ENCODE measurements at places on chromosomes 2 and 18.

DNA sequence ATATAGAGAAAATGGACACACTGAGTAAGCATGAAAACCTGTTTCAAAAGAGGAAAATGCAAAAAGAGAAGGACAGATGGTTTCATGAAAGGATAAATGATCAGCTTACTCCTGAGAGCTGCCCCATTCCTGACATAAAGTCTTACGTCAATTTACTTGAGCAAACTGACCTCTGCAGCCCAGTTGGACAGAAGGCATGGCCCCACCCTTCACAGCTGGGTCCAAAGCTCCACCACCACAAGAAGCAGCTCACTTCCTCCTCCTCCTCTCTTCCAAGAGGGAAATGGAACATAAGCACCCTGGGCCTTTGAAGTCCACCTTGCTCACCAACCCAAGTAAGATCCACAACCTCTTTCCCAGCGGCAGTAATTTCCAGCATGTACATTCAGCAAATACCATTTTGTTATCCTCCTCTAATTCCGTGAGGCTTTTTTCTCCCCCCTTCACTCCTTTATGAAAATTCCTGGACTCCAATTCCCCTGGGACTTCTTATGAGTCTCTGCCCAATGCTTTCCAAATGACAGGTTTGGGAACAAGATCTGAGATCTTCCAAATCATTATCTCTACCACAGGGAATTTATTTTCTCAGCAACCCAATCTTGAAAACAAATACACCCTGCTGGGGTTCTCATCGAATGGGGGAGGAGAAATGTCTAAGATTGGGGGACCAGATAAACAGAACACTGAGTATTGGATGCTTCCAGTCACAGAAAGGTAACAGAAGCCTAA lies 10.1 kb downstream of the COL4A4 start:
- DNase-seq = no peak

DNA sequence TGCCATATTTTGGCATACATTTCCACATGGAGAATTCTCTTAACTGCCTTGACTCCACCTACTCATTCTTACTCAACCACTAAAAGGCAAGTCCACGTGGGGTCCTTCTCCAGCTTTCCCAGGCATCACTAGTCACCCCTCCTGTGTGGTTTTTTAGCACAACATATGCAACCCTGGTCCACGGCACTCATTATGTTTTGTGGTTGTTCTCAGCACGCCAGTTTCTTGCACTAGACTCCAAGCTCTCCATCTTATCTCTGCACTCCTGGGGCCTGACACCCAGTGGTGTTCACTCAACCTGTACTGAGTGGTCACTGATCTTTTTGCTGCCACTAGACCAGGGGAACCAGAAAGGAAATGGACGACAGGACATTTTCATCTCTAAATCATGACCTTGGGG lies 18.0 kb downstream of the MARCHF4 start:
- DNase-seq = no peak

GRCh38 chr2:178707476-178707875 lies 99.7 kb downstream of the TTN start:
- no peak for DNase-seq

DNA sequence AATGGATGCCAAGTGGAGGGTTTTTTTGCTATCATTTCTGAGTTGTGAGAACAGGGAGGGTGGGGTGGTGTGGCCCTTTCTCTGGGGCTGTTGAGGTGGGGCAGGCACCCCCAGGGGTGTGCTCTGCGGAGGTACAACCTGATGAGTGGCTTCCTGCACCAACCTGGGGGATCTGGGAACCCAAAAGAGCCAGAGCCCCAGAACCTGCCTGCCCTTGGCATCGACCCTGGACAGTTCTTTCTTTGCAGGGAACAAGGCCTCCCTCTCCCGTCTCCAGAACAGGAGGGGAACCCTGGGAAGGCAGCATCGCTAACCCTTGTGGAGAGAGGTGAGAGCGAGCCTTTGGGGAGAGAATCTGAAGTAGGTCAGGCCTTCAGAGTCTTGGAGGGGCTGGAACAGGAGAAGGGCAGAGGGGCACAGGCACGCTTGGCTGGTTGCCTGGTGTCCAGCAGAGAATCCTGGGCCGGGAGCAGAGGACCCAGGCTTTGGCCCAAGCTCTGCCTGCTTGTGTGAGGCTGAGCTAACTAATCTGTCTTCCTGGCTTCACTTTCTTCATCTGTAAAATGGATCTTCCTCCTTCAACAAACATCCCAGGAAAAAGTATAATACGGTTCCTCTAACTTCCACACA lies 84.9 kb downstream of the RHOB start:
- no peak for DNase-seq

GRCh38 chr2:233798335-233799086 lies 20.4 kb downstream of the MROH2A start:
- no peak for DNase-seq

DNA sequence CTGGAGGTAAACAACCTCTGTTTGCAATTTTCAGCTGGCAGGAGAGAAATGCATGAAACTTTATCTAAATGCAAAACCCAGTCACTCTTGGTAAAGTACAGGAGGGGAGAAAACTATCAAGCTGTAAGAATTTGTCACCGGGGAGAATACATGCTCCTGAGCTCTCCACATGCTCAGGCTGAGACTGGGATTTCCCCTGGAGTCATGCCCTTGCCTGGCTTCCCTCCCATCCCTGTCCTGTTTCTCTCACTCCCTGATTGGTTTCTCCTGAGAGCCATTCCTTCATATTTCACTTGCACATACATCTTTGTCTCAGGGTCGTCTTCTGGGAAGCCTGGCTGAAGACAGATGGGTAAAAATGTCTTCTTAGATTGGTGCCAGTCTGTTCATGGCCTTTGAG lies 52.9 kb upstream of the SPATS2L start:
- DNase-seq = no peak

GRCh38 chr2:138831154-138831553 lies 51.0 kb upstream of the NXPH2 start:
- DNase-seq = no peak

DNA sequence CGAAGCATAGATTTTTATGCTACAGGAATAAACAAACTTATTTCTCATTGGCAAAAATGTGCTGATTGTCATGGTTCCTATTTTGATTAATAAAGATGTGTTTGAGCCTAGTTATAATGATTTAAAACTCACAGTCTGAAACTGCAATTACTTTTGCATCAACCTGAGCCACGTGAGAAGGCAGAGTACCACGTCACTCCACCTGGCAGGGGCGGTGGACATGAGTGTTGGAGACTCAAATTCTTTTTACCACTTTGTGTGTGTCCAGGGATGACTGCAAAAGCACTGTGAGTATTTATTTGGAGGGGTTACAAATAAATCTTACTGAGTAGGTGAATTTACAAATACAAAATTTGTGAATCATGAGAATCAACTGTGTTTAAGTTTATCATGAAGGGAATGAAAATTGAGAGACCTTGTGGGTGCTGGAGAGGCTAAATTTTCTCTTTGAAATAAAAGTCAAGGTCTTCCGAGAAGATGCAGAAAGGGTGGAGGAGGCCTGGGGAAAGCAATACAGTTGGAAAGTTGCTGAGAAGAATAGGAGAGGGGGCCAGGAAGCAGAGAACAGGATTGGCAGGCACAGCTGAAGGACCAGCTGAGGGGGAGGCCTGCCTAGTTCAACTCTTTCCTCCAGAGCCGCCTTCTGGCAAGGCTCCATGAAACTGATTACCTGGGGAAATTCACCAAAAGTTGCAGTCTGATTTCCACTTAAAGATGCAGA lies 316.4 kb downstream of the MYCN start:
- no peak for DNase-seq

- DNase-seq = no peak
These were observed 42.5 kb downstream of the COPS8 start for GRCh38 chr2:237128026-237128703.

DNA sequence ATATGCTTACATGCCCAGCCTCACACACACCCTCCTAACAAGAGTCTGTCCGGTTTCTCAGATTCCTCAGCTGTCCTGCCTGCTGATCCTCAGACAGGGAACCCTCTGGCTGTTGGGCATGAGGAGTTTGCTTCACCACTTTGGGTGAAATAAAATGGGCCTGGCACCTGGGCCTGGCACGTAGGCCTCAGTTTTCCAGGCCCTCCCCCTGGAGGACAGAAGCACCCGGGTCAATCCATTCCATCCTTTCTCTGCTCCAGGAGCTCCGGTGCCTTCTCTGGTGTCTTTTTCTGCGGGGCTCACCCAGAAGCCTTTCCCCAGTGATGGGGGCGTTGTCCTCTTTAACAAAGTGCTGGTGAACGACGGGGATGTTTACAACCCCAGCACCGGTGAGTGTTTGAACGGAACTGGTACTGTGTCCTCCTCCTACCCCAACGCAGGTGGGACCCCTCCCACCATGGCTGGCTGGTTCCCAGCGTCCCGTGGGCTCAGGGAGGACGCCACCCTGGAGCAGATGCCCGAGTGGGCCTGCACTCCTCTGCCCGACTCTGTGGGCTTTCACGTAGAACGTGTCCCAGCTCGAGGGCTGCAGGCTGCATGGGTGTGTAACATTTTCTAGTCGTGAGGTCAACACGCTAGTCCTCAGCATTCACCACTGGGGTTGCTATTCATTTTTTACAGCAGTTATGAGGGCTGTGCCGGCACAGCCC lies 62.8 kb downstream of the EMILIN2 start:
- DNase-seq = no peak

DNA sequence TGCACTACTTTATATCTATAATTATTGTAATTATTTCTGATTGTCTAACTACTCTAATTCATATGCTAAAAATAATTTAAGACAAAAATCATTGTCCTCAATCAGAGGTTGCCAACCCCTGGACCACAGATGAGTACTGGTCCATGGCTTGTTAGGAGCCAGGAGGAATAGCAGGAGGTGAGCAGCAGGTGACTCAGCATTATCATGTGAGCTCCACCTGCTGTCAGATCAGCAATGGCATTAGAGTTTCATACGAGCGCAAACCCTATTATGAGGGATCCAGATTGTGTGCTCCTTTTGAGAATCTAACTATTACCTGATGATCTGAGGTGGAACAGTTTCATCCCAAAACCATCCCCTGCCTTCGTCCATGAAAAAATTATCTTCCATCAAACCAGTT lies 1434.4 kb downstream of the LRP1B start:
- no peak for DNase-seq

GRCh38 chr2:98908931-98909316 lies 27.1 kb downstream of the CRACDL start:
- DNase-seq = no peak
